ENCODE measurements at places on chromosomes 2 and 18.

DNA sequence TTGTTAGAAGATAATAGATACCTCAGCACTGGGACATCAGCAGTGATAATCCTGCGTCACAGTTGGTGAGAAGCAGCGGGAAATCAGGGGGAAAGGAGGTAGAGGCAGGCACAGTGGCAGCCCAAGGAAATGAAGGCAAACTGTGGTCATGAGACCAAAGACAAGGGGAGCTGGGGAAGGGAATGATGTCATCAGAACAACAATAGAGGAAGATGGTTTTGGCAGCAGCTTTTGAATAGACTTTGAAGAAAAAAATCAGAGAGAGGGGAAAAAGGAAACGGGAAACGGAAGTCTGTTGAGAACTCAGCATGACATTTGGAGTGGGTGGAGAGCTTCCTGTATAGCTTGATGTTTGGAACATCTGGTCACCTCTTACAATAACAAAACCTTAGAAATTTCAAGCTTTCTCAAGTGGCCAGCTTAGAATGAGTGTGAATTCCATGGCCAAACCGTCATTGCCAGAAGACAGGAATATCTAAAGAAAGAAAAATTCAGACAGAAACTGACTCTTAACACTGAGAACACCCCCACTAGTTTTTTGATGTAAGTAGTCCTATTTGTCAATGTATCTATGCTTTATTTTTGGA is 18.4 kb upstream of the YES1 start:
- DNase-seq, result no peak

DNA sequence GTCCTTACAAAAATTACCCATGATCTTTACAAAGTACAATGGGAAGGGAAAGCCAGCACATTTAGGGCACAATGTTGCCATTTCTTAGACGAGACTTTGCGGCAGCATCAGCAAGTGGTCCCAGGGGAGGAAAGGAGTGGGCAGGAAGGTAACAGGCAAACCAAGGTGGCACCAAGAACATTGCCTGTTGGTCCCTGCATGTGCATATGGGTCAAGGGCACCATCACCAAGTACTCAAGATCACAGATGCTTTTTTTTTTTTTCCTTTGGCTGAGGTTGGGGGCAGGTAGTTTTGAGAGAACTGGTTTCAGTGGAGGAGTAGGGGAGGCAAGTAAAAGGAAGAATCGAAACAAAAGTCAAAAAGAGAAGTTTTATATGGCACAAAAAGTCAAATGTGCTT is 752 bp upstream of the CYTIP start:
- no peak for DNase-seq

- no peak for DNase-seq
Measured at GRCh38 chr18:8296886-8297616, 312.2 kb upstream of the RAB12 start.

GRCh38 chr2:48450936-48451602 is 78.9 kb upstream of the STON1 start:
- DNase-seq, result no peak

DNA sequence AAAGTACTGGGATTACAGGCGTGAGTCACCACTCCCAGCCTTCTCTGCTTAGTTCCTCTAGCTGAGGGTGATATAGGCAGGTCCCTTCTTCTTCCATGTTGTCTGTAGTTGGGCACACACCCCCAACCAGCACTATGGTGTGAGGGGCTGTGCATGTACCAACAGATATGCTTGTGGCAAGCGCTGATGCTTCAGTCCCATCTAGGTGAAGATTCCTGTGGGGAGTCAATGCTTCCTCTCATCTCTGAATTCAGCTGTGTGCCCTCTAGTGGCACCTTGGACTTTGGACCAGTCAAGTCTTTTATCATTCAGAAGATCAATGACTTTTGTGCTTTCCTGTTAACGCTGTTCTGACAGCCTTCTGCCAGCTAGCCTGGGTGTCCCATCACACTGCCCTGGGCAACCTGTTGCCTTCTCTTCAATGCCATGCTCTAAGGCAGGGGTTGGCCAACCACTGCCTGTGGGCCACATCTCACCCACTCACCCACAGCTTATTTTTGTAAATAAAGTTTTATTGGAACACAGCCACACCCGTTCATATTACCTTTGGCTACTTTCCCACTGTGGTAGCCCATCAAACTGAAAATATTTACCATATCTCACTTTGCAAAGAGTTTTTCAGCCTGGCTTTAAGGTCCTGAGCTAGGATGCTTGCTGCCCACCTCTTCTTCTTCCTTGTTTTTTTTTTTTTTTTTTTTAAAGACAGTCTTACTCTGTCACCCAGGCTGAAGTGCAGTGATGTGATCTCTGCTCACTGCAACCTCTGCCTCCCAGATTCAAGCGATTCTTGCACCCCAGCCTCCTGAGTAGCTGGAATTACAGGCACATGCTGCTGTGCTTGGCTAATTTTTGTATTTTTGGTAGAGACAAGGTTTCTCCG is 51.0 kb downstream of the NPAS2 start:
- no peak for DNase-seq

DNA sequence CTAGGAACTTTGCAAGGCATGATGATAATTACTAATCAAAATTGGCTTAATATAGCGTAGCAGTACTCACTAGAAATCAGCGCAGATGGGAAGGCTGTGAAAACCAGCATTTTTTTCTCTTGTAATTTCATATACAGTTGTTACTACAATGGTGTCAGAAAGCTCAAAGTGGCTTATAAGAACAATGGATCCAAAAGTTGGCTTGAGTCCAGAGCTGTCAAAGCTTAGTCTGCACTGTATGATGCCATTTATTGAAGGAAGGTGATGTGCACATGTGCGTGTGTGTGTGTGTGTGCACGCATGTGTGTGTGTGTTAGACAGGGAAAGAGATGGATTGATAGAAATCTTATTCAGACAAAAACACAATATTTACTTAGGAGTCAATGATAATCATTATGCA is 341.3 kb downstream of the TGIF1 start:
- no peak for DNase-seq

DNA sequence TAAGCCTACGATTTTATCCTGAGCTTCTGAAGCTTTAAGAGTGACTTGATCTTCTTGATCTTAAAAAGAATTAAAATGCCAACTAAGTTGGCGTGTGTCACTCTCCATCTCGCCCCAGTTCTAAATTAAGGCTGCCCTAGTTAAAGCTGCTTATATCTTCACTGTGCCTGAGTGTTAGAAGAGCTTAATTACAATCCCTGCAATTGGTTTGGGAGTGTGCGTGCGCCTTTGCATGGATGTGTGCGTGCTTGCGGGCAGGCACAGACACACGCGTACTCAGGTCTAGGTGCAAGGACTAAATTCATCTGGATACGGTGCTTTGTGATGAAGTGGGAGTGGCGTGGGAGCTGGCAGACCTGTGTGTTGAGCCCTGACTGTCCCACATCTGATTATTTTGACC is 201.5 kb downstream of the FAM210A start:
- DNase-seq, result no peak

GRCh38 chr2:6310256-6311215 is 555.2 kb downstream of the CMPK2 start:
- DNase-seq, result no peak

DNA sequence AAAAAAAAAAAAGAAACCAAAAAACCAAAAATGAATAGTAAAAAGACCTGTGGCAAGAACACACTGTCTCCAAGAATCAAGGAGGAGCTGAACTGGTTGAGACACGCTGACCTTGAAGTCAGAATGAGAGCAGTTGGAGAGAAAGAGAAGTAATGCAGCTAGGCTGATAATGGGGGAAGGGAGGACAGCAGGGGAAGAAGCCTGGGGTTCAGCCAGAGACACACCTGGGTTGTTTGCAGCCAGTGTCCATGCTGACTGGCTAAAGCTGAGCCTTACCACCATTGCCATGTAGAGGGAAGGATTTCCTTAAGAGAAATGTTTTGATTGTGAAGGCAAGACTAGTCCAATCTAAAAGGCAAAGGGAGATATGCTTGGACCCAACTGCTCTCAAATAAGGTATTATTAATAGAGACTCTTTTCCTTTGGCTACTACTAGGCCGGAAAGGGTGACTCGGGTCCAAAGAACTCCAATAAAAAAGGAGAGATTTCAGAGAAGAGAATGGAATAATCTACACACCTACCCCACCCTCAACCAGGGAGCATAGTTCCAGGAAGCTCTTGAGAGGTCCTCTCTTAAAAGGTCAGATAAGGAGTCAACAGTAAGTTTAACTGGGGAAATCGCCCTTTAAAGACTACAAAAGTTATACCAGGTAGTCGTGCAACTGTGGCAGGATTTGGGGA is 25.2 kb upstream of the REL start:
- DNase-seq, result no peak

- DNase-seq, result no peak
Measured at GRCh38 chr2:25491003-25491696, 149.4 kb upstream of the DNMT3A start.

DNA sequence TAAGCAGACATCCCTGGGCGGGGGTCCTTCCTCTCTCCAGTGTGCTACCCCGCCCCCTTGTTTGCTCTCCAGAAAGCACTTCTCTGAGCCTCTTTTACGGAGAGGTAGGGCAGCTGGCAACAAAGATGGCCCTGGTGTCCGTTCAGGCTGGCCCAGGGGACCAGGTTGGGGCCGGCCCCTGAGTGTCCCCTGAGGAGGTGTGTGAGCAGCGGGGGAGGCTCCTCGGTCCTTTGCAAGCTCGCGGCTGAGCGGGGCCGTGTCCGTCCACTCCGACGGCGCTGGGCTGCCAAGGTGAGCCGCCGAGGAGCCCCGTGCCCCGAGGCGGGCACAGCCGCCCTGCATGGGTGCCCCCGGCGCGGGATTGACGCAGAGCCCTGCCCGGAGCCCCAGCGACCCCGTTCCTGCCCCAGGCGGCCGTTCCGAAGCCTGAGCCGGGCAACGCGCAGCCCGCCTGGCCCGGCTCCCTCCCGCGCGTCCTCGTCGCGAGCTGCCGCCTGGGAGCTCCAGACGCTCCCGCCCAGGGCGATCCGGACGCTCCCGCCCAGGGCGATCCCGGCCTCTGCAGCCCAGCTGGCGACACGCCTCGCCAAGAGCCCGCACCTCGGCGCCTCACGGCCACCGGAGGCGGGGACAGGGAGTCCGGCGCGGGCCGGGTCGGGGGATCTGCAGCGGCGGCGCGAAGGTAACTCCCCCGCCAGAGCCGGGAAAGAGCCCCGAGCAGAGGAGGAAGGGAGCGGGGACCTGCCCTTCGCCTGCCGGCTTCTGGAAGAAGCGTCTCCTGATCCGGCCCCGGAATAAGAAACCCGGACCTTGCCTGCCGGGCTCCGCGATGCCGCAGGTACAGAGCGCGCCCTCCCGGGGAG is at the start of gene PROKR1:
TSS of gene PROKR1 (plus strand) at position 569 of the 863 bp plus-strand sequence. CDS start 2,243 bp downstream, outside the sequence.
- DNase-seq, result no peak

DNA sequence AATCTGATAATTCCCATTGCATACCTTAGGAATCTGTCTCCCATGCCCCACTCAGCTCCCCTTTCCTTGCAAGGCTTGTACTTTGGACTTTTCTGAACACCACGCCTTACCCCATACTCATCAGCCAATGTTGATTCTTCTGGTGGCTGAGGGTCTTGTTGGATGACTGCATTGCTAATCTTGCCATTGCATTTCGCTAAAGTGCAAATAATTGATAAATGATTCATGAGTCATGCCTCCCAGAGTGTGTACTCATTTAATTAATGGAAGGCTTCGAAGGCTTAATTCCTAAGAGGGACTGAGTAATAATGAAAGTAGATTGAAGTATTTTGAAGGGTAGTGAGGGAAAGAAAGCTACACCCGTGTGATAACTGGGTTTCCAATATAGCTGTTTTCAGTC is 28.0 kb upstream of the PPP1R1C start:
- DNase-seq, result no peak

DNA sequence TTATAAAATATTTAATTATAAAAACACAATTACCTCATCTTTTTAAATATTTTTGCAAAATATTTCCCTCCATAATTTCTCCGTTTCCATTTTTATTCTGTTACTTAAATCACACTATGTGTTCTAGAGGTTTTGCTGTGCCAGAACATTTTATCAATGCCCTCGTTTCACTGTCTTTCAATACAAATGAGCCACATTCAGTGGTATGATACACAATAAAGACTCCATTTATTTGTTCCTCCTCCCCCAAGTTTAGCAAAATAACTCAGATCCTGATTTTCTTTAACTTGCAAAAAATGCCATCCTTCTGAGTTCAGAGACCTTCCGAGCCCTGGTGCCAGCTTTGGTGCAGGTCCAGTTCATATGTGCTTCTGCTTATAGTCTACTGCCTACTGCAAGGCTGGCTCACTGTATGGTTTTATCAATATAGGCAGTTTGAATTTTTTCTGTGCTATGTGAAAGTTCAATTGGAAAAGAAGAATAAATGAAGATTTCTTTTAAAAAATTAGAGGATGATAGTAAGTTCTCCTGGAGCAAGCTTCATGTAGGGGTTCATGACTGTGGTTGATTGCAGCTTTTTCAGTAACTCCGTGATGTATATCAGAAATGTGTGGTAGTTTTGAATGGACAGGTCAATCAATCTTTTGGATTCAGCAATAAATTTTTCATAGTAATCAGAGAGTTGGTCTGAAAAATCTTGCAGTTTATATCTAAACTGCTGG is 42.5 kb downstream of the APOB start:
- no peak for DNase-seq

DNA sequence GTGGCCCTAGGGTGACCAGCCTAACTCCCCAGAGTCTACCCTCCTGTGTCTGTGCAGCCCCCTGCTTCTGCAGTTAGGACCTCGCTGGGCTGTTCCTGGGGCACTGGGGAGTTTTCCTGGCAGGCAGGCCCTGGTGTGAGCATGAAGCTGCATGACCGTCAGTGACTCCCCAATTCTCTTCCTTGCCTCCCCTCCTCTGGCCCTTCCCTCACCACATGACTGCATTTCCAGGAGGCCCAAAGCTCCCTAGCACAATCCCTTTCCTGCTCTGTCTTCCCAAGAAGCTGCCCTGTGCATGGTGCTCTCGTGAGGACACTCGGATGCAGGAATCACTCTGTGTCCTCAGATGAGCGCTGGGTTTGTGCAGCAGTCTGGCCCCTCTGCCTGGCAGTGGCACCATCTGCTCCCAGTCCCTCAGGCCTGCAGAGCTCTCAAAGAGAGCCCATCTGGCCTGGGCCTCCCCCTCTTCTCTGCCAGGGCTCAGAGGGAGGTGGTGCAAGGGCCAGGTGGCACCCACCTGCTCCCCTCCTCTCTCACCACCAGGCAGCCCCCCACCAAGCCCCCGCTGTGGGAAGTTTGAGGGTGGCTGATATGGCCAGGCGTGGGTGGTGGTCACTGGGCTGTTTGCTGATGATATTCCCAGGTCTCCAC is 125.6 kb upstream of the HS6ST1 start:
- DNase-seq, result no peak

DNA sequence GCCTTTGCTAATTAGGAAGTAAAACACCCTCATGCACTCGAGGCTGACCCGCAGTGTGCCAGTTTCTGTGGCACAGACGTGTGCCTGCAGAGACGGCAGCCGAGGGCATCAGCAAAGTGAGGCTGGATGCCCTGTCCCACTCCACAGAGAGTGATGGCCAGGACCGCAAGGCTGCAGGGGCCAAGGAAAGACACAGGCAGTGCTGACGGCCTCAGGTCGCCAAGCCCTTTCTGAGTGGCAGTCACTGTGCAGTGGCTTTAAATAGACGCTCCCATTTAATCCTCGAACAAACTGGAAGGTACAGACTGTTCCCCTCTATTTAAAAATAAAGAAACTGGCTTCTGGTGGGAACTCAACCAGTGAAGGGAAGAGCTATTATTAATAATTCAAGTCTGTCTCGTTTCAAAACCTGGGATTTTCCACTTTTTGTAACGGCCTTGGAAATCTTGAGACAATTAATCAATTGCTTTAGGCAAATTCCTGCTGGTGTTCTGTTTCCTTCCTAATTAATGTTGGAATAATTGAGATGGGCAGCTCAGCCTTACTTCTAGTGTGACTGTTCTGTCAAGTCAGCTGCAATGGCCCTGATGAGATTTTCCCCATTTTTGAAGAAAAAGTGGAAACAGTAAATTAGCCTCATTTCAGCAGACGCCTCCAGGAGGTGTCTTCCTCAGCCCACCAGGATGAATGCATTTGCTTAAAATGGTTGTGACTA is 644.6 kb upstream of the RAB6C start:
- no peak for DNase-seq
